Left lung (tissue), 14 donors: ENCODE measurements at places on chromosomes 4 and X. TPM values are rescaled to one million over a fixed set of nuclear protein-coding genes. Genes with fewer than 3 reads are reported as not detected.

Gene ADH7
- not detected for polyA plus RNA-seq

- no peaks in the 10 kb centered on the region for H3K4me1 ChIP-seq
- no peak overlapping the region for H3K4me3 ChIP-seq
These were observed 55.4 kb downstream of the CLCN3 start for GRCh38 chr4:169675825-169676224.

Gene GABRB1
- not detected for polyA plus RNA-seq

- no peak overlapping the region for H3K27ac ChIP-seq
- no peaks in the 10 kb centered on the region for H3K27me3 ChIP-seq
- peaks cover 6% of the 10 kb centered on the region for H3K36me3 ChIP-seq
These were observed 60.1 kb upstream of the S100G start for GRCh38 chrX:16589826-16590225.

DNA sequence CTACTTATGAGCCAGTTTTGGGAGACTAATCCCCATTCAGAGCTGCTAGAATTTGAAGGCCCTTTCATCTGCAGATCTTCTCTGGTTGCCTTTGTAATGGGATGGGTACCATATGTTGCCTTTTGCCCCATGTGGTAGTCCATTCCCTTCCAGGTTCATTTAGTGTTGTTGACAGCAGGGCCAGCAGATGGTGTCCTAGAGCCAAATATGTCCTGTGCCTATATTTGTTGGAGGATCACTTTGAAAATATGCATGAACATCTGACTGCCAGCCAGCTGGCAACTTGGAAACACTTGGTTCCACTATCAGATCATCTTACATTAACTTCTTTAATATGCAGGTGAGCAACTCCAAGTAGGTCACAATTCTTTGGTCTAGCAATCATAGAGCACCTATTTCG lies 30.4 kb downstream of the CFAP299 start:
- no peak for DNase-seq
- no peak overlapping the region for H3K4me3 ChIP-seq
- H3K27ac ChIP-seq: no peak overlapping the region
- no peaks in the 10 kb centered on the region for H3K27me3 ChIP-seq

Gene ZAR1
- polyA plus RNA-seq: not detected
